GM12878 (cell line): ENCODE measurements at places on chromosomes 12 and 14.

- DNase-seq: no peak
Observed at GRCh38 chr12:41769810-41770209, 374.9 kb downstream of the GXYLT1 start.

DNA sequence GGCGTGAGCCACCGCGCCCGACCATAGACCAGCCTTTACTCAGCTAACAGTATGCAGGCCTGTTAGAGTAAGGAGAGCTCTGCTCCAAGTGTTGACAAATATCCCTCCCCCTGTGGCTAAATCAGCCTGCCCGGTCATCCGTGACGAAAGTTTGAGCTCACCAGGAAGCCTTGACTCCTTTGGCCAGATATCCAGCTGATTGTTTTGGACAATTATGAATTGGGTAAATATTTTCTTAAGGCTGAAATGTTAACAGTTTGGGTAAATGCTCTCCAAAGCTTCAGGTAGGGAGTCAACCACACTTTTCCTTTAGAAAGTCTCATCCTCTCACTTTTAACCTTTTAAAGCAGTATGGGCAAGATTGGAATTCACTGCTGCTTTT lies 157.9 kb downstream of the PAWR start:
- DNase-seq: no peak

GRCh38 chr12:56877195-56878009 lies 56.8 kb downstream of the SDR9C7 start:
- DNase-seq: no peak

DNA sequence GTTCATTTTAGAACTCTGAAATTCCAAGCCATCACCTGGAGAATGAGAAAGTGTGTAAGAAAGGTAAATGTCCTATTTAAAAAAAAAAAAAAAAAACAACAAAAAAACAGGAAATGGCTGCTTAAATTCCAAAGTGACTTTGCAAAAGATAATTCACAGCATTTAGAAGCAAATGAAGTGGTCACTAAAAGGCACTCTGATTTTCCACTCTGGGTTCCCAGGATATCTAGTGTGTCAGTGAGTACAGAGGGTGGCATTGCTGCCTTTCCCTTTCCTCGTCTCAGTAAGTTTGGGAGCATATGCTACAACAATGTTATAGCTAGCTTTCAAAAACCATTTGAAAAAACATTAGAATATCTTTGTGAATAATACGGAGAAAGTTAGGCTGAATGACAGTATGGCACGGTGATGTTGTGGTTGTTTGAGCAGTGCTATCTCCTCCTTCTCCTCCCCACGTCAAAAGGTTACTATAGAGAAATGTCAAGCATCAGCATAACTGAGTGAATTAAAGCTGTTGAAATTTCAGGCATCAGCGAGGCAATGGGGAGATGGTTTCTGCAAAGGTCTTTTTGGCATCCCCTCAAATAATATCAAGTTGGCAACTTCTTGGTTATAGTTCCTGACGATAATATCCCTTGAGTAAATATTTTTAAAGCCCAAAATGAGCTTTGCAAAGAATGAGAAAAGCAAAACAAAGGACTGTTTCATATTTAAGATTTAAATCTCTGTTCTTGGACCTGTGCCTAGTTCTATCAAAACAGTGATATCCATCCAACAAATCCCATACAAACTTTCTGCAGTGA lies 164.5 kb upstream of the E2F7 start:
- DNase-seq: no peak

- DNase-seq: no peak
Observed at GRCh38 chr12:42462486-42462885, 127.1 kb downstream of the PRICKLE1 start.

DNA sequence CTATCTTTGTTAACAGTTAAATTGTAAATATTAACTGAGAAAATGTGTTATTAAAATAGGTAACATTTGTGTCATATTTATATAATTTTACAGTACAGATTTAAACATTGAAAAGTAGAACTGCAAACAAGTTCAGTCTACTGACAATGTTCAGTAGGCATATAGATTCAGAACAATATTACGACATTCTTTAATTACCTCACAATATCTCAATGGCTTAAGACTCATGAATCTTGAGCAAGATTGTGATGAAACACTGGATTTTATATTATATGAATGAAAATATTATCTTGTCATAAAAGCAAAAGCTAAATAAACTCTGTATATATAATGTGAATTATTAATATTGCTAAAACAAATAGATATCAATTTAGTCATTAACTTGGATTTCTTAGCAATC lies 194.9 kb downstream of the ADAMTS20 start:
- DNase-seq: no peak
